ENCODE measurements at places on chromosomes 1 and 21.
A peak's percentile ranks its signal among the peaks of the same experiment; 100 is the strongest.

GRCh38 chr1:227947676-227948492 is at the start of gene WNT9A:
WNT9A (minus strand) TSS chr1:227947932; CDS start chr1:227947887, 45 bp downstream.
- DNase-seq: no peak

- peak; percentile 65 for DNase-seq
Observed at GRCh38 chr1:93447481-93448291, at the start of gene FNBP1L. FNBP1L (plus strand) TSS chr1:93448118; CDS start chr1:93448282, 164 bp downstream.

DNA sequence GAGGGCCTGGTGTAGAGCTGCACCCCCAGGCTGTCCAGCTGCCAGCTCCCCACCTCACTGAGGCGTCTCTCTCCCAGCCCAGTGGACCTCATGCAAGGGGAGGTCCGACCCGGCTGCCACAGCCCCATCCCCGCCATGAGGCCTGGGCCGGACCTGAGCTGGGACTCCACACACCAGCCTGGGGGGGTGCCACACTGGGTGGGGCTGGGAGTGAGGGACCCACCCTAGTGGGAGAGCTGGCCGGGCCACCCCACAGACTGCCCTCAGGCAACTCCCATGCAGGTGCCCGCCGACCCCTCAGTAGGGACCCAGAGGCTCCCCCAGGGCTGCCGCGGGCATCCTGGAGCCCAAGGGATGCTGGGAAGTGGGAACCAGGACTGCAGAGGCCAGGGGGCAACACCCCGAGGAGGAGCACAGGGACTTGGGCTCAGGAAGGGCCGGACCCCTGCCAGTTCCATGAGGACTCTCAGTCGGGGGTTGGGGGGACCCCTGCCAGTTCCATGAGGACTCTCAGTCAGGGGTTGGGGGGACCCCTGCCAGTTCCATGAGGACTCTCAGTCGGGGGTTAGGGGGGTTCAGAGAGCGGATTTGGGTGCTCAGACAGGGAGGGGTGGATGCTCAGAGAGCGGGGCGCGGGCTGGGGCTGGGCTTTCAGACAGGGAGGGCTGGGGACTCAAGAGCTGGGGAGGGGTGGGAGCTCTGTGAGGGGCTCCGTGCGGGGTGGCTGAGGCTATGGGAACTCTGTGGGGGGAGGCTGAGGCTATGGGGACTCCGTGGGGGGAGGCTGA is 1.2 kb upstream of the RNF223 start:
- DNase-seq: no peak

GRCh38 chr1:146035048-146035423 is 13.5 kb upstream of the HJV start:
- DNase-seq: no peak

- DNase-seq: no peak
Observed at GRCh38 chr1:210691039-210691610, 362.4 kb downstream of the HHAT start.

DNA sequence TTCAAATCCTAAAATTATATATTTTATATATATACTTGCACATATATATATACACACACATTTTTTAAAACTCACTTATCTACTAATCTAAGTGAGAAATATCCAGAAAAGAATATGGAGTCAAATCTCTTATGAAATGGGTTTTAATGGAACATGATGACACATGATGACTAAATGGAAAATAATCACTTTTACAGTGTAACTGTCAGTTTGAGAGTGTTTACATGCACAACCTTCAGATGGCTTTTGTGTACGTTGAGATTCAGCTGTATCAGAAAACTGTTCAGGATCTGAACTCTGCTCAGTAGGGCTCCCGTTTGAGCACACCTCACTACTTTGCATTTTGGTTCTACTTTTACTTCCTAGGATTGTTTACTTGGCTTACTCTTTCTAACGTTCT is 189.8 kb downstream of the DNAH14 start:
- DNase-seq: no peak

GRCh38 chr1:2130871-2131289 is 63.7 kb downstream of the FAAP20 start:
- no peak for DNase-seq

GRCh38 chr1:11453742-11454491 is 25.0 kb upstream of the DISP3 start:
- DNase-seq: no peak

Data from stimulated activated CD4-positive, alpha-beta T cell treated with anti-CD3 and anti-CD28 coated beads, Interleukin-12 subunit alpha, Interleukin-12 subunit beta, amount 100 ng/mL, for 4 hours (primary cell).